Stomach (tissue), 19 donors: ENCODE measurements at places on chromosomes 7 and 10. TPM values are rescaled to one million over a fixed set of nuclear protein-coding genes. Genes with fewer than 3 reads are reported as not detected.
A peak's percentile ranks its signal among the peaks of the same experiment; 100 is the strongest.

The BLNK gene
- total RNA-seq, result 38.5 TPM

DNA sequence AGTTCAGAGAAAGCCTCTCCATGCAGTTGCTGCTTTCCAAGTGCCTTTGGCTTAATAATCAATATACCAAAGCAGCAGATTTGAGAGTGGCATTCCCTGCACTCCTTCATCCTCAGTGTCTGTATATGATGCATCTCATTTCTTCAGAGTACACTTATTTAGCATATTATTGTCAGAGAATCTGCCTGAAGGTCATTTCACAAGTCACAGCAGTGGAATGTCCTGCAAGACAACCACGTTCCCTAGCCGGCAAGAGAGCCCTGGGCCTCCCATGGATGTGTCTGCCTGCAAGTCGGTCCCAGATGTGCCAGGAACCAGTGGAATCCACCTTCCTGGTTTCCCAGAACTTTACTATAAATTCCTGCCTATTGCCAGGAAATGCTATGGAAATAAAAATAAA lies 289.4 kb upstream of the IGFBP3 start:
- H3K27ac ChIP-seq, result no peak overlapping the region
- DNase-seq, result no peak
- H3K36me3 ChIP-seq, result no peaks in the 10 kb centered on the region
- no peak overlapping the region for H3K4me3 ChIP-seq
- no peaks in the 10 kb centered on the region for H3K27me3 ChIP-seq

GRCh38 chr7:24829787-24830186 lies 72.5 kb upstream of the GSDME start:
- DNase-seq, result no peak
- peaks cover 22% of the 10 kb centered on the region for H3K4me1 ChIP-seq
- no peaks in the 10 kb centered on the region for H3K36me3 ChIP-seq
- H3K27ac ChIP-seq, result no peak overlapping the region
- H3K27me3 ChIP-seq, result no peaks in the 10 kb centered on the region

DNA sequence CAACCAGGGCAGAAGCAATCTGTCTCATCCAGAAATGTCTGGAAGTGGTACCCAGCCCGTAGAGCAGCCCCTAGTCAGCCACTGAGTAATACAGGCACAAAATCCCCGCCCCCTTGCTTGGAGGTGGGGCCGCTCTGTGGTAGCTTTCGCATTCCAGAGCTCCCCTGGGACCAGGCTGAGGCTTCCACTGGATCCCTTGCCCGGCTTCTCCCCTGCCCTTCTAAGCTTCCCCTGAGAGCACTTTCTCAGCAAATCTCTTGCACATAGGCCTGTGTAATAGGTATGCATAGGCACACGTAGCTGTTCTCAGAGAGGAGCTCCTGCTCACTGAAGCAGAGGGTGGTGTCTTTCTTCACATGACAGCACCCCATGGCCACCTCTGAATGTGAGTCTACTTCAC lies 144.2 kb downstream of the BMS1 start:
- no peak overlapping the region for H3K27ac ChIP-seq
- peak; percentile 36 for DNase-seq
- no peak overlapping the region for H3K4me3 ChIP-seq
- no peaks in the 10 kb centered on the region for H3K36me3 ChIP-seq
- no peaks in the 10 kb centered on the region for H3K4me1 ChIP-seq
